ENCODE measurements at places on chromosomes 4 and X.
A peak's percentile ranks its signal among the peaks of the same experiment; 100 is the strongest.

DNA sequence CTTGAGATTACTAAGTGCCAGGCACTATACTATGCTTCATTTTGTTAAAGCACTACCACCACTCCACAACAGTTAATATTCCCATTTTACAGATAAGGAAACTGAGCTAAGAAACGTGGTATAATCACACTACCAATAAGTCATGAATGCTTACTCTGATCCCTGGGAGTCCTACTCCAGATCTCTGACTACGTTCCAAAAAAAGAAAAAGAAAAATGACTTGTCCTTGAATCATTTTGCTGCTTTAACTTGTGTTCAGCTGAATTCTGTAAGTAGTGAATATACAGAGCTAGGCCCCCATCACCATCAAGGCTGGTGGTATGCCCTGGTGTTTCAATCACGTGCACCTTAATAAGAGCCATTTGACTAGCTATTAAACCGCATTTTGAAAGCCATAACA is 39.4 kb downstream of the LDB2 start:
- no peaks in the 10 kb centered on the region for H3K4me1 ChIP-seq
- no peaks in the 10 kb centered on the region for H3K27me3 ChIP-seq

GRCh38 chrX:110698696-110699095 is 96.9 kb downstream of the CHRDL1 start:
- no peaks in the 10 kb centered on the region for H3K4me1 ChIP-seq
- H3K4me3 ChIP-seq, result no peak overlapping the region
- no peaks in the 10 kb centered on the region for H3K36me3 ChIP-seq
- no peak overlapping the region for H3K27ac ChIP-seq
- H3K27me3 ChIP-seq, result no peaks in the 10 kb centered on the region
- DNase-seq, result no peak

DNA sequence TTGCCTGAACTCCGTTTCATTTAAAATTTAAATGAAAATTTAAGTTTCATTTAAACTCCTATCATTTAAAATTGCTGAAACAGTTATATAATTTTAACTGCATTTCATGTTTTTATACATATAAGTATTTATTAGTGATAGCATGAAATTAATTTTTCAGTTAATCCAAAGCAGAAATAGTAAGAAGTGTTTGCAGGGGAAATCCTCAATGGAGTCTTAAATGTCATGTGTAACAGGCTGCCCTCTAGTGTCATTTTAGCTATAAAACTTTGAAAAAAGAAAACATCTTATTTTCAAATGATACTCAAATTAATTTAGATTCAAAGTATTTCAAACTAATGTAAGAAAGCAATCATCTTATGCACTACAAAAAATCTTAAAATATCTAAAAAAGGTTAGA is 27.2 kb downstream of the TAPT1 start:
- H3K4me1 ChIP-seq, result peaks cover 12% of the 10 kb centered on the region
- no peaks in the 10 kb centered on the region for H3K36me3 ChIP-seq
- H3K4me3 ChIP-seq, result no peak overlapping the region
- peak; percentile 15 for DNase-seq
- H3K27me3 ChIP-seq, result no peaks in the 10 kb centered on the region
- H3K27ac ChIP-seq, result no peak overlapping the region

DNA sequence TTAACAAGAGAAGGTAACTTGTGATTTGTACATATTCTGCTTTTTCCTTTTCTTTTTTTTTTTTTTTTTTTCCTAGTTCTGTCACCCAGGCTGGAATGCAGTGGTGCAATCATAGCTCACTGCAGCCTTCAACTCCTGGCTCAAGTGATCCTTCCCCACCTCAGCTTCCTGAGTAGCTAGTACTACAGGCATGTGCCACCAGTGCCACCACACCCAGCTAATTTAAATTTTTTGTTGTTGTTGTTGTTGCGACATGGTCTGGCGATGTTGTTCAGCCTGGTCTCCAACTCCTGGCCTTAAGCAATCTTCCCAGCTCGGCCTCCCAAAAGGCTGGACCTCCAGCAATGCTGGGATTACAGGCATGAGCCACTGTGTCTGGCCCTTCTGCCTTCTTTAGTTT is 1.5 kb upstream of the TACR3 start:
- no peaks in the 10 kb centered on the region for H3K36me3 ChIP-seq
- H3K4me1 ChIP-seq, result peaks cover 6% of the 10 kb centered on the region
- H3K4me3 ChIP-seq, result no peak overlapping the region
- H3K27me3 ChIP-seq, result peaks cover 44% of the 10 kb centered on the region
- H3K27ac ChIP-seq, result no peak overlapping the region

GRCh38 chr4:72933029-72933428 is 136.5 kb downstream of the COX18 start:
- H3K27me3 ChIP-seq, result no peaks in the 10 kb centered on the region
- no peaks in the 10 kb centered on the region for H3K4me1 ChIP-seq

DNA sequence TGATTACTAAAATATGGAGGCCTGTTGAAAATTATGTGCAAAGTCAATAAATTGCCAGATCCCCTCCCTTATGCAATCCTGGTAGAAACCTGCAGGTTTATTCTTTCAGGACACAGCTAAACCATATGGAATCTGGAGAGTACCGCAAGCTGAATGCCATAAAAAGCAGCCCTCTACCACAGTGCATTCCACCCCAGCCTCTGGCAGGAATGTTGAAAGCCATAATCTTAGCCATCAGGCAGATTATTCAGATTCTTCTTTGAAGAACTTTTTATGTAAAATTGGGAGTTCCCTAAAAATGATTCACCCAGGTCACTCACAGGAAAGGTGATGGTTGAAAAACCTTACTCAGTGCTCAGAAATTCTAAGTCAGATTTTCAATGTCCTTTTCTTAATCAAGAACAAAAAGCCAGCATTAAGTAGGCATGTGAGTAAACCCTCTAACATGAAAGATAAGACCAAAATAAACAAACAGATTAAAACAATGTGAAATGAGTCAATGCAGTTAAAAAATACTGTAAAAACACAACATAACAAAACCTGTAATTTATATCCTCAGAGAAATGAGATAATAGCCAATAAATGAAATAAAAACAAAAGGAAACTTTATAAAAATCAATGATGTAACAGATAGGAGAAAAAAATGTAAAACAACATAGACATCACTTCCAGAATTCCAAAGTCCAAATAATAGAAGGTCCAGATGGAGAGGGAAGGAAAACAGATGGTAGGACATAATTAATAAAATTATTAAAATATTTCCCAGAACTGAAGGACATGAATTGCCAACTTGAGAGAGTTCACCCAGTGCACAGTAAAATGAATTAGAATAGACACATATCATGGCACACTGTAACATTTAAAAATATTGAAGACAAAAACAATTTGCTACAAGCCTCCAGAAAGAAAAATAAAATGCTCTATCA is 226.9 kb downstream of the FSTL5 start:
- H3K4me1 ChIP-seq, result no peaks in the 10 kb centered on the region
- no peaks in the 10 kb centered on the region for H3K27me3 ChIP-seq
- H3K36me3 ChIP-seq, result no peaks in the 10 kb centered on the region
- H3K27ac ChIP-seq, result no peak overlapping the region

GRCh38 chr4:120692964-120693363 is 229.6 kb downstream of the PRDM5 start:
- H3K36me3 ChIP-seq, result no peaks in the 10 kb centered on the region
- no peak overlapping the region for H3K27ac ChIP-seq
- DNase-seq, result no peak
- H3K27me3 ChIP-seq, result no peaks in the 10 kb centered on the region
- H3K4me1 ChIP-seq, result peaks cover 17% of the 10 kb centered on the region

DNA sequence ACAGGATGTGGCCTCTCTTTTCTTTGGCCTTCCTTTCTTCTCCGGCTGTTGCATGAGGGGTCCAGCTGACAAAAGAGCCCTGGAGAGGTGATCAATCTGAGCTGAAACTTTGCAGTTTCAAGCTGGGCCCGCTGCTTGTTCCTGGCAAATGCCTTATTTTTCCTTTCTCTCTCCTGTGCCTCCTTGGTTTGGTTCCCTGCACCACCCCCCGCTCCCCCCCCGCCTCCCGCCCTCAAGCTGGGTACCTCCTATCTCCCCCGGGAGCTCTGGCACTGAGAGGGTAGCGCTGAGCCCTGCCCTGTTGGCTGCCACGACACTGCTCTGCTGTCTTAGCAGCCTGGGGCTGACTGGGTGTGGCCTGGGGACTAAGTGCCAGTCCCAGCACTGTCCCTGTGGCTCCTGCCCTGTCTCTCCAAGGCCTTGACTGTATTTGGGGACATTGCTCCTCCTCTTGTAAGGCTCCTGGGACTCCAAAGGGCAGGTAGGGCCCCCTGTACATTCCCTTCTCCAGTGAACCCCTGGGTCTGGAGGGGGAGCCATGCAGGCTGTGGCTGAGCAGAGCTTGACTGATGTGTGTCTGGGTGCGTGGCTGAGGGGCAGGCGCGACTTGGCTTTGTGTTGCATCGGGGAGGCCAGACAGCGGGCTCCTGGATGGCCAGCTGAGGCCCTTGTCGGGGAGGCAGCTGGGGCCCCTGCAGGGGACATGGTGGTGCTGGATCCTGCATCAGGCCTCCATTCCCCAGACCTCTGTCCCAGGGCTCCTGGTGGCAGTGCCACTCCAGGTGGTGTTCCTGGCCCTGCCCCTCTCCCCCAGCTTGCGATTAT is 1.1 kb downstream of the PLXNA3 start:
- no peaks in the 10 kb centered on the region for H3K27me3 ChIP-seq
- peaks cover 6% of the 10 kb centered on the region for H3K4me1 ChIP-seq
- DNase-seq, result peak; percentile 35

- DNase-seq, result no peak
- no peaks in the 10 kb centered on the region for H3K27me3 ChIP-seq
- no peak overlapping the region for H3K27ac ChIP-seq
- no peaks in the 10 kb centered on the region for H3K36me3 ChIP-seq
These were observed 277.1 kb downstream of the GRID2 start for GRCh38 chr4:92580816-92581215.

GRCh38 chr4:78214078-78214477 is 157.0 kb downstream of the FRAS1 start:
- no peak overlapping the region for H3K27ac ChIP-seq
- H3K4me3 ChIP-seq, result no peak overlapping the region
- H3K4me1 ChIP-seq, result no peaks in the 10 kb centered on the region
- no peak for DNase-seq
- no peaks in the 10 kb centered on the region for H3K27me3 ChIP-seq
- no peaks in the 10 kb centered on the region for H3K36me3 ChIP-seq

GRCh38 chr4:159516556-159517140 is 413.8 kb downstream of the RAPGEF2 start:
- H3K4me3 ChIP-seq, result no peak overlapping the region
- no peaks in the 10 kb centered on the region for H3K27me3 ChIP-seq

- H3K36me3 ChIP-seq, result no peaks in the 10 kb centered on the region
- H3K27ac ChIP-seq, result no peak overlapping the region
- no peaks in the 10 kb centered on the region for H3K27me3 ChIP-seq
- DNase-seq, result no peak
These were observed 152.6 kb downstream of the MID1 start for GRCh38 chrX:10467793-10468192.

GRCh38 chr4:80365928-80366327 is 30.4 kb downstream of the CFAP299 start:
- H3K27me3 ChIP-seq, result no peaks in the 10 kb centered on the region
- H3K4me1 ChIP-seq, result no peaks in the 10 kb centered on the region
- no peaks in the 10 kb centered on the region for H3K36me3 ChIP-seq
- no peak overlapping the region for H3K27ac ChIP-seq
- peak; percentile 50 for DNase-seq

- H3K4me1 ChIP-seq, result no peaks in the 10 kb centered on the region
- H3K36me3 ChIP-seq, result no peaks in the 10 kb centered on the region
- H3K27ac ChIP-seq, result peak overlapping the region; percentile 94
These were observed 859 bp downstream of the SMARCA1 start for GRCh38 chrX:129522184-129523078.

DNA sequence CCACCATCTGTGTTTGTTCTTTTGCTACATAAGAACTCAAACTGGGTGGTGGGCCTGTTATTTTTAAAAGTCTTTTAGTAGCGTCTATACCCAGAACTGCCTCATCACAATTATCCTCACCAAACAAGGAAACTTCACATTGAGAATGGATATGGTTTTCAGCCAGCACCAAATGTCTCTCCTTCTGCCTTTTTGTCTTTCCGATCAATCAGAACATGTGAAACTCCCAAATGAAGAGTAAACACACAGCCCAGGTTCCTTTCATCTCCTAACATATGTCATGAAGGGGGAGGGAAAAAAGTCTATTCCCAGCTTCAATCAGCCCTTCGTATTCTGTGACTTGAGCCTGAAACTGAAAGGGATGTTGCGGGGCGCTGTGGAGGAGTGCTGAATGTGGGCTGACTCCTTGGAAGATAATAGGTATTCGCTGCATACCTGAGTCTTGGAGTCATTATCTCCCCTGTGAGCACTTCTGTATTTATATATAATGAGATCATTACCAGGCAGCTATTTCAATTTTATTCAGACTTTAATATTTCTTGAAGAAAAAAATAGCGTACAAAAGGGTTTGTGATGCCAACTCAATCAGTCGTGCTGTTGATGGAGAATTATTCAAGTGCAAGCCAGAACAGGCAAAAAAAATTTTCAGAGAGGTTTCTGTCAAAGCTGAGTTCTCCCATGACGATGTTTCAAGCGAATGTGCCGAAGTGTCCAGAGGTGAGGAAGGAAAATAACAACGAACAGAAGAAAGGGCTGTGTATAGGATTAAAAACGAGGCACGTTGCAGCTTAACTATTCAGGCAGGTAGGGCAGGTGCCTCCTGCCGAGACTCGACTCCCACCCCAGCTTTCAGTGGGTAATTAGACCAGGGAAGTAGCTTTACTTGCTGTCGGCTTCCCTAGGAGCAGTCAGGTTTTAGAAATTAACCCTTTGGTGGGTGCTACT is 163.9 kb upstream of the NOCT start:
- H3K27ac ChIP-seq, result no peak overlapping the region
- peaks cover 12% of the 10 kb centered on the region for H3K4me1 ChIP-seq
- H3K27me3 ChIP-seq, result no peaks in the 10 kb centered on the region
- H3K36me3 ChIP-seq, result no peaks in the 10 kb centered on the region

- H3K36me3 ChIP-seq, result no peaks in the 10 kb centered on the region
- no peak for DNase-seq
These were observed 102.8 kb downstream of the TRIML1 start for GRCh38 chr4:188242041-188242440.

DNA sequence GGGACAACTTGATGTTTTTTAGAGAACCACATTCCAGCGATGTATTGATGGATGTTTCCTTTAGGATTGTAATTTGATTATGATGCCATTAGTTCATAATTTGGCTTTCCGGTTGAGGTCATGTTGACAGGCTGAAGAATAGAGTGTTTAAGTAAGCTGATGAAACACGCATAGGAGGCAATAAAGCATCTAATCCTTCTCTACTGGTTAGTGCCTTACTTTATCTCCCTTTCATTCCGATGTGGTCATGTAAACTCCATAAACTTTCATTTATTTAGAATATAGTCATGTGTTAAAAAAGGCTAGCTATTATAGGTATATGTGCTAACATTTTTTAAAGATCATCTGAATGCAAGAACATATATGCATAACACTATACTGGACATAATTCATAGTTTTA is 15.0 kb downstream of the FRMPD4 start:
- DNase-seq, result no peak
- H3K36me3 ChIP-seq, result no peaks in the 10 kb centered on the region
- H3K27ac ChIP-seq, result no peak overlapping the region
- no peak overlapping the region for H3K4me3 ChIP-seq
- H3K27me3 ChIP-seq, result no peaks in the 10 kb centered on the region

Measured in neural progenitor cell (in vitro differentiated cells).